ENCODE measurements at places on chromosomes 5 and 9.
A peak's percentile ranks its signal among the peaks of the same experiment; 100 is the strongest.

- DNase-seq, result no peak
Measured at GRCh38 chr5:27769748-27770402, 731.5 kb upstream of the CDH9 start.

GRCh38 chr9:124354346-124355038 is 60.8 kb downstream of the PSMB7 start:
- no peak for DNase-seq

- no peak for DNase-seq
Measured at GRCh38 chr5:64854855-64855254, 86.1 kb downstream of the CWC27 start.

- DNase-seq, result no peak
Measured at GRCh38 chr9:77830618-77831285, 182.6 kb upstream of the GNA14 start.

DNA sequence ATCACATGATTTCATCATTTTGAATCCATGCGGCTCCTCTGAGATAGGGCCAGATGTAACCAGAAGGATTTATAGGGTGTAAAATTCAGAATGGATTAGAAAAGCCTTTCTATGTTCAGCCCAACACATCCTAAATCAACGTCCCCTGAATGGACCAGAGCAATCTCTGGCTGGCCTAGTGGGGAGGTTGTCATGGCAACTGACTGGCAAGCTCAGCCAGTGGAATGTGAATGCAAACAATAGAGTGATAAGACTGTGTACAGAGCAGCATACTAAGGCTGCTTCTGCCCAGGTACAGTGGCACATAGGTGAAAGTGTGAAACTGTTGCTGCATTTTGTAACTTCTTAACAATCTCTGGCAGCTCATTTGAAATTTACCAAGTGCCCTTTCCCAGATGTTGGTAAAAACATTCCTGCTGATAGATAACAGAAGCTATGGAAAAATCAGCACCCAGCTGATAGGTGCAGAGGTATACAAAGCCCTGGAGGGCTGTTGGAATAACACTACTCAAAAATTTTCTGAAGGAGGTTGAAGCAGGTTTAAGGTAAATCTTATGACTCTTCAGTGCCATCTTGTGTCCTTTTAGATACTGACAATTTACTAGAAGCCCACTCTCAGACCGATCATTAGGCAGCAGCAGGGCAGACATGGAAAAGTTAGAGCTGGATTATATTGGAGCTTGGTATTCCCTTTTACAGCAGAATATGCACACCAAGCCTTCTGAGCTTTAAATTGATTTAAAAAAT is 267.2 kb downstream of the RAB3C start:
- DNase-seq, result peak; percentile 54

GRCh38 chr9:136793086-136793946 is 2.2 kb downstream of the TMEM141 start:
- no peak for DNase-seq

GRCh38 chr5:178429491-178430185 is 160.6 kb downstream of the COL23A1 start:
- no peak for DNase-seq

DNA sequence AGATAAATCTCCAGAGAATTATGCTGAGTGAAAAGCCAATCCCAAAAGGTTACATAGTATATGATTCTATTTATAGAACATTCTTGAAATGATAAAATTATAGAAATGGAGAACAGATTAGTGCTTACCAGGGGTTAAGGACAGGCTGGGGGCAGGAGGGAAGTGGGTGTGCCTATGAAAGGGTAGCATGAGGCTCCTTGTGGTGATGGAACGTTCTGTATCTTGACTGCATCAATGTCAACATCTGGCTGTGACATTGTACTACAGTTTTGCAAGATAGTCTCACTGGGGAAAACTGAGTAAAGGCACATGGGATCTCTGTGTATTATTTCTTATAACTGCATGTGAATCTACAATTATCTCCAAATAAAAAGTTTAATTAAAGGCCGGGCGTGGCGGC is 22.3 kb downstream of the ORM2 start:
- DNase-seq, result no peak

- no peak for DNase-seq
Measured at GRCh38 chr9:19924080-19924479, 135.2 kb upstream of the SLC24A2 start.

DNA sequence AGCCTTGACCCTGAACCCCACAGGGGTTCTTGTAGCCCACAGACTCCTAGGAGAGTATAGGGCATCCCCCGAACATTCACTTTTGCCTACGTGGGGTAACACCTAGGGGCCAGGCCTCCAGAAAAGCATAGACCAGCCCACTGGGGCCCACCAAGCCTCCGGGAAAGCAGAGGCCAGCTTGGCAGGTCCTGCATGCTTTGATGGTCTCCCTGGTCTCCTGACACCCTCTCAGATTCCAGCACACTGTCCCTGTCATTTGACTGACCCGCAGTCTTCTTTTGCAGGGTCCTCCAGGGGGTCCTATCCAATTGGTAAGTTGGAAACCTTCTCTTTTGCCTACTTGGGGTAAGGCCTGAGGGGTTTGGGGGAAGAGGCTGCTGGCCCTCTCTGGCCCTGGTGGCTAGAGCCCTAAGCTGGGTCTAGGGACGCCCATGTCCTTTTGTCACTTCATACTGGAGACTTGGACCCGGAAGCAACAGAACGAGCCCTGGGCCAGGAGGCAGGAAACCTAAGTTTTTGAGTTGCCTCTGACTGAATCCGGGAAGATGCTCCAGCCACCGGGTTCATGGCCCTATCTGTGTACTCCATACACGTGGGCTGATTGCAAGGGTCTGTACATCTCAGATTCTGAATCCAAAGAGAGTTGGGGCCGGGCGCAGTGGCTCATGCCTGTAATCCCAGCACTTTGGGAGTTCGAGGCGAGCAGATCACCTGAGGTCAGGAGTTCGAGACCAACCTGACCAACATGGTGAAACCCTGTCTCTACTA is 20.9 kb upstream of the ORM1 start:
- DNase-seq, result no peak

DNA sequence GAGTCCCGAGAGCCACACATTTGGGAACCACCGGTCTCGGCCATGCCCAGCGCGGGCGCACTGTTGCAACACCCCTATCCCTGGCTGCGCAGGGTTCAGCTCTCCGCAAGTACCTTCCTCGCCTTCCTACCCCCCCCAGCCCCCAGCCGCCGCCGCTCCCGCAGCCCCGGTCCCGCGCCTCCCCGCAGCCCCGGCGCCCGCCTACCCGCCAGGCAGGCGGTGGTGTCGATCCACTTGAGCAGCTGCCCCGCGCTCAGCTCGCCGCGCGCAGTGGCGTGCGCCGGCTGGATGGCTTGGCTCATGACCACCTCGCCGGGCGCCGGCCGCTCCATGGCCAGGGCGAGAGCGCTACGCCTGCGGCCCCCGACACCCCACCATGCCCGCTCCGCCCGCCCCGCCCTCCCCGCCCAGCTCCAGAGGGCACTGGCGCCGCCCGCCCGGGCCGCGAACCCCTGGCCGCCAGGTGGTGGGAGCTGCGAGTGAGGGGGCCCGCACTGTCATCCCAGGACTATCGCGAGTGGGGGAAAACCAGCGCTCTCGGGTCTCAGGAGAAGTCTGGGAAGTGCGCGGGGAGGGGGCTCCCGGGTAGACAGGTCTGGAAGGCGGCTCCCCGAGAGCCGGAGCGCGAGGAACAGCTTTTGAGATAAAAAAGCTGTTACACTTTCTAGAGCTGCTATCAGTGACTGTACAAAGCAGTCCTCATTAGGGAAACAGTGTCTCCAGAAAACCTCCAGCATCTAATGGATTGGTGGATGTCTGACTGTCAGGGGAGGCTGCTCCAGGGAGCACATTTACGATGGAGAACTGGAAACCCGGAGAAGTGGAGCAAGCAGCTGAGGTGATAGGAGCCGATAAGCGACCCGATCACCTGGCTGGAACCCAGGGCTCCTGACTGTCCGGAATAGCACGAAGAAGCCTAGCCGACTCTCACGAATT is at the start of gene ACOT12:
ACOT12 (minus strand) TSS at position 352 of the 936 bp plus-strand sequence; CDS start at position 332, 20 bp downstream.
- no peak for DNase-seq

- peak; percentile 44 for DNase-seq
Measured at GRCh38 chr5:38265546-38266179, 7.3 kb downstream of the EGFLAM start.

DNA sequence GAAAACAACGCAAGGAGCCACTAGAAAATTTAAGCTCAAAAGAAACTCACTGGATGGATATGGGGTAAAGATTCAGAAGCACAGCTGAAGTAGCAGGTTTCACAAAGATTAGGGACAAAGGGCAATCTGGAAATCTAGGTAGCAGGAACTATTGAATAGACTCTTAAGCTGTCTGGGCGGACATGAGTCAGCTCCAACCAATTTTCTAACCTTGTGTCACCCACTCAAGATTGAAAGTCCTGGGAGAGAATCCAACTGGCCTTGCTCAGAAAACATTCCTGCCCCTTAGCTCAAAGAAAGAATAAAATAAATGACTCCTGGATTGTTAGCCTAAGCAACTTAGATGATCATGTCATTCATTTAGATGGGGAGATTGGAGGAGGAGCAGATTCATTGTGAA is 69.2 kb downstream of the STK32A start:
- DNase-seq, result no peak

DNA sequence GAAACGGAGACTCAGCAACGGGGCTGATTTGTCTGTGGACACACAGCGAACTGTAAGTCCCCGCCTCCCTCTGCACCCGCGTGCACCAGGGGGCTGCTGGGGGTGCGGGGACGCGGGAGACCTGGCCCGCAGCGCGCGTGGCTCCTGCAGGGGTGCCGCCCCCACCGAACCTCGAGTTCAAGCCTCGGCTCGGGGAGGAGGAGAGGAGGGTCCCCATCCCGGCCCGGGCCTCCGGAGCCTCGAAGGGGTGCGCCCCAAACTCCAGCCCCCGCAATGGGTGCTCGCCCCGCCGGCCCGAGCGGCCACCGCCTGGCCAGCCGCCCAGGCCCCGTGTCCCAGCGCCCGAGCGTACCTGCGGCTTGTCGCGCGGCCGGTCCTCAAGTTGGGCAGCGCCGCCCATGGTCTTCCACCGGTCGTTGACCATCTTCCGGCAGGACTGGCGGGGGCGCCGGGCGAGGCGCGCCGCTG is 829 bp downstream of the FIBCD1 start:
- no peak for DNase-seq

DNA sequence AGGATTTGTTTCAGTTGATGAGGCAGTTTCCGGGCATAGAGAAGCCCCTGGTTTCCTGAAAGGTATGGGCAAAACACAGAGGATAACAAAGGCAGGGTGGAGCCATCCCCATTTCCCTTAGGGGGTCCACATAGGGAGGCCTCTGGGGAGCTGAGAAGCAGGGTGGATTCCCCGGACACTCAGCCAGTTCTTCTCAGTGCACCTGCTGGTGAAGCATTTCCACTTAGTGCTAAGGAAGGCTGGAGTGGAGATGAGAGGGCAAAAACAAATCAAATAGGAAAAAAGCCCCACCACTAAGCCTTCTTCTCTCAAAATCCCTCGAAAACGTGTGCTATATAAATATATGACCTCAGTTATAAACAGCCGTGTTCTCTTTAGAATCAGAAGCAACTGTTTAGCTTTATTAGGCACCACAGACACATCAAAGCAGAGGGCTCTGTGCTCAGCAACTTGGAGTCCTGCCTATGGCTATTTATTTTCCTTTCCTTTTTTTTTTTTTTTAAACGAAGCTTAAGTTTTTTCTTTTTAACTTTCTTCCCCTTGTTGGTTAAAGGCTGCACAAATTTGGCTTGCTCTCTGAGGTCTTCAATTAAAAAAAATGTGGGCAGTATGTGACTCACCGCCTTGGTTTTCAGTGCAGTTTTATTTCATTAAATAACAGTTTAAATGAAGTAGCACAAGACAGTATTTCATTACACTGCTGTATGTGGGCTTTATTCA is 67.7 kb downstream of the PRDM6 start:
- no peak for DNase-seq

- DNase-seq, result no peak
Measured at GRCh38 chr5:6715758-6716628, 2.8 kb downstream of the TENT4A start.

DNA sequence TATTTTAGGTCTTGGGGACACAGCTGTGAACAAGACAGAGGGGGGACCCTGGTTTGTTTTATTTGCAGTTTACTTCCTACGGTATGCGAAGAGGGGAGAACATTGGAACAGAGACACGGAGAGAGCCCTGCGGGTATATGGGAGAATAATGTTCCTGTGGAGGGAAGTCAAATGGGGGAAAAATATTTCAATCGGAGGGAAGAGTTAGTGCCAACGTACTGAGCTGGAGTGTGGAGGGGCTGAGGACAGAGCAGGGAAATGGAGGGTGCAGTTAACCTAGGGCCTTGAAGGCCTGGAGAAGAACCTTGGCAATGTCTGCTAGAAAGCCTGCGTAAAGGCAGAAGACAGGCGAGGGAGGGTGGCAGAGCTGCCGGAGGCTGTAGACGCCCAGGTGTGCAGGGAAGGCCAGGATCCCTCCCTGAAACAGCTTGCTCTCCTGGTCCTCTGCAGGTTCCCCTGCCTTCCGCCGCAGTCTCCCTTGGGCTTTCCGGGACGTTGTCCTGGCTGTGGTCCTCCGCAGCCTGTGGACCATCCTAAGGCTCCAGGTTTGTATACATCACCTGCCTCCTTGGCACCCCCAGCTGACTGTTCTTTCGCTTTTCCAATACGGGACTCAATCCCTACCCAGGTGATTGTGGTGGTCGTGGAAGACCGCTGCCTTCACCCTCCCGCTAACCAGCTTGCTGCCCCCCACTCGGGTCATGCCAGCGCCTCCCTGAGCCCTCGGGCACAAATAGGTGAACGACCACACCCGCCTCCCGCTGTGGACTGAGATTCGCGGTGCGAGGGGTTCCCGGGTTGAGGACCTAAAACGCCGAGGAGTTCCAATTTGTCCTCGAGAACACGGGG is 1.9 kb upstream of the RACK1 start:
- DNase-seq, result no peak

DNA sequence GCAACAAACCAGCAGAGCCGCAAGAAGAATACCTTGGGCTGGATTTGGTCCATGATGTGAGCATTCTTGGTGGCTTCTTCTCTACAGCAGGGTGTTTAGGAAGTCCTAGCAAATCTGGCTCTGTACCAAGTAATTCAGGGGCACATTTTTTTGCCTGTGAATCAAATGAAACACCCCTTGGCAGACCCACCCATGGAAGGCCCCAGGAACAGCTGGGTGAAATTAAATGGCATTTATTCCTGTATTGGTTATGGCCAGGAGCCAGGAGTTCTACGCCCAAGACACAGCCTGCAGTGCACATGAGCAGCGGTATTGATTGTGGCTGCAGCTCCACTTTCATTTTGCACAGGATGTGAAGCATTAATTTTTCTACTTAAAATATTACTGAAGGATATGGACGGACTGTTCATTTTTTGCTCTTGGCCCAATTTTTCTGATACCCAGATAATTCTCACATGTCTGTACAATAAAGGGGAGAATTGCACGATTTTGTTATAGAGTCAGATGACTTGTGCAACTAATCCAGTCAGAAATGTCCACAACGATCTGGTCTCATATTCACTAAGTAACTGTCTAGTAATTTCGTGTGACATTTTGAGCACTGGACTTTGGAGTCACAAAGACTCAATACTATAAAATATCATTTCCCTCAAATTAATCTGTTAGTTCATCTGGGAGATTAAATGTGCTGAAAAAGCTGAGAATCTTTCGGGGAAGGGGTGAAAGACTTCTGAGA is 120.7 kb upstream of the APC start:
- no peak for DNase-seq

- DNase-seq, result no peak
Measured at GRCh38 chr9:94534901-94535300, 20.0 kb upstream of the PCAT7 start.

- DNase-seq, result no peak
Measured at GRCh38 chr9:81132796-81133195, 556.6 kb downstream of the TLE1 start.
